ENCODE measurements at places on chromosomes 2 and 18.

DNA sequence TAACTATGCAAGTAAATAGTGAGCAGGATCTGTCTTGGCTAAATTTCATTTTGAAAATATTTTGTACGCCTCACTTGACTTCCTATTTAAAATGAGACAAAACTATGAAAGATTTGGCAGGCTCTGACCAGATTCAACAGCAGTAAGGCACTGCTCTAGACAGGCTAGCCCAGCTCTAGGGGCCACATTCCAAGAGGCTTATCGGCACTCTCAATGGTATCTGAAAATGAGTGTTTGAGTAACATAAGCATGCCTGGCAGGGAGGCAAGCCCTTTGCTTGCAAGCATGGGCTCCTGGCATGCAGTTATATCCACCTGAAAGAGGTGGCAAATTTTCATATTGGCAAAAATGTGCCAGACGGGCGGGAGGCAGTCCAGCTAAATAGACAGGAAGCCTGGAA is 10.5 kb downstream of the CAPN13 start:
- DNase-seq, result no peak

GRCh38 chr2:3642521-3643215 is 15.3 kb upstream of the ALLC start:
- DNase-seq, result no peak

- DNase-seq, result no peak
Observed at GRCh38 chr2:241232736-241233575, 44.5 kb downstream of the ANO7 start.

DNA sequence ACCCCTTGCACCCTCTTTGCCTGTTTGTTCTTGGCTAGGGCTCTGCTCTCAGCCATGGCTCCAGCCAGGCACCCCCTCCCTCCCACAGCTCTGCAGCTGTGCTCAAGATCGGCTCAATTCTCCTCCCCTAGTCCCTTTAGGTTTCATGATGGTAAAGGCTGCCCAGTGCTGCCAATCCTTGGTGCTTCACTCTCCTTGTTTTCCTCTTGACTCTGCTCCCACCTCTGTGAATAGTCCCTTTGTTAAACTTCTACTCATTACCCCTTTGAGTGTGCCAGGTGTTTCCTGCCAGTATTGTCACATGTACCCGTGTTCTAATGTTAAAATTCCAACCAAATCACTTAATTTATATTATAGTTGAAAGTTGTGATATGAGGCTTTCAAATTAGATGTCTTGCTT is 101.0 kb upstream of the CERS6 start:
- DNase-seq, result no peak

DNA sequence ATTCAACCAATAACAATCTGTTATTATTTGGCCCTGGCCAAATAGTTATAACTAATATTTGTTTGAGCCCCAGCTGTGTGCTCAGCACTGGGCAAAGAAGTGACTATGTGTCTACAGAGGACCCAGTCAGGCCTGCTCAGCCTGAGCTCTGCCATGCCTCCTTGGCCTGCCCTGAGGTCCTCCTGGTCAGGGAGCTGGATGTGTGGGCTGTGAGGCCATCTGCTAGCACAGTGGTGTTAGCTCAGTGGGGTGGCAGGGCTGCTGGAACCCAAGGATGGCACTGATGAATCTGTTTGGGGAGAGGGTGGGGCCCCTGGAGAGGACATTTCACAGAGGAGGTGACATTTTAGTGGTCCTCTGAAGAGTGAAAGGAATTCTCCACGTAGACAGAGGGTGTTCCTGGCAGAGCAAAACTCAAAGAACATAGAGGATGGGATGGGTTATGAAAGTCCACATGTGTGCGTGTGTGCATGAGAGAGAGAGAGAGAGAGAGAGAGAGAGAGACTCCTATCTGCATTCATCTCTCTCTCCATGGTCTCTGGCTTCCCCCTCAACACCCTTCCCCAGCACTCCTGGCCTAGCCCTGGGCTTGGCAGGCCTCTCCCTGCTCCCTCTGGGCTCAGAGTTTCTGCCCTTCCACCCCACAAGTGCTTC is 21.2 kb upstream of the ATOH8 start:
- no peak for DNase-seq

DNA sequence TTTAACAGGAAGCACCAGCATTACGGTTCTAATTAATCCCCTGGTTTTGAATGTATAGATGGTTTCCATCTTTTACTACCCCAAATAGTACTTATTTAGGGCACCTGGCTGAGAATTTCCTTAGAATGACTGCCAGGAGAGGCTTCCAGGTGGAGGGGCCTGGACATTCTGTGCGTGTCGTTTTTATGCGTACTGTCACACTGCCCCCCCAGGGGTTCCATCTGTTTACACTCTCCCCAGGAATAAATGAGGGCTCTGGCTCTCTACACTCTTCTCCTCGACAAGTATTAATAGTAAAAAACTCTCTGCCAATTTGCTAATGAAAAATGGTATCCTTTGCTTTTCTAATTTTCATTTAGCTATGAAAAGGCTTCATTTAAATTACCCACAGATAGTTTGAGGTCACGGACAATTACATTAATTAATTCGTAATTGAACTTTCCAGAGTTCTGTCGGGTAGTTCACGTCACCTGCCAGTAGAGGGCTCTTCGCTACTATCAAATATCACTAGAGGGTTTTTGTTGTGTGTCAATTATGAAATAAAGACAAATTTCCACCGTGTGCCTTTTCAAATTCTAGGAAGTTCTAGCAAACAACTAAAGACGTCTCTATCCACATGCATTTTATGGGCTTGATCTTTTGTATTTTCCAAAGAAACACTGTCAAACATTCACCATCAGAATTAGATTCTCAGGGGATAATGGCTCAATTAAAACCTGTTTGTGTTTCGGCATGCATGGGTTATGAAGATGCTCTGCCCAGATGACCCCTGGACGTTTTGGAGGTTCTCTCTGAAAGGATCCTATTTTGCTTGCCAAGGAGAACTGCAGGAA is 88.8 kb upstream of the ASB18 start:
- DNase-seq, result no peak

GRCh38 chr18:36128530-36128870 is 640 bp downstream of the SLC39A6 start:
- DNase-seq, result no peak

- DNase-seq, result no peak
Observed at GRCh38 chr2:95041060-95041823, 15.7 kb downstream of the MAL start.

DNA sequence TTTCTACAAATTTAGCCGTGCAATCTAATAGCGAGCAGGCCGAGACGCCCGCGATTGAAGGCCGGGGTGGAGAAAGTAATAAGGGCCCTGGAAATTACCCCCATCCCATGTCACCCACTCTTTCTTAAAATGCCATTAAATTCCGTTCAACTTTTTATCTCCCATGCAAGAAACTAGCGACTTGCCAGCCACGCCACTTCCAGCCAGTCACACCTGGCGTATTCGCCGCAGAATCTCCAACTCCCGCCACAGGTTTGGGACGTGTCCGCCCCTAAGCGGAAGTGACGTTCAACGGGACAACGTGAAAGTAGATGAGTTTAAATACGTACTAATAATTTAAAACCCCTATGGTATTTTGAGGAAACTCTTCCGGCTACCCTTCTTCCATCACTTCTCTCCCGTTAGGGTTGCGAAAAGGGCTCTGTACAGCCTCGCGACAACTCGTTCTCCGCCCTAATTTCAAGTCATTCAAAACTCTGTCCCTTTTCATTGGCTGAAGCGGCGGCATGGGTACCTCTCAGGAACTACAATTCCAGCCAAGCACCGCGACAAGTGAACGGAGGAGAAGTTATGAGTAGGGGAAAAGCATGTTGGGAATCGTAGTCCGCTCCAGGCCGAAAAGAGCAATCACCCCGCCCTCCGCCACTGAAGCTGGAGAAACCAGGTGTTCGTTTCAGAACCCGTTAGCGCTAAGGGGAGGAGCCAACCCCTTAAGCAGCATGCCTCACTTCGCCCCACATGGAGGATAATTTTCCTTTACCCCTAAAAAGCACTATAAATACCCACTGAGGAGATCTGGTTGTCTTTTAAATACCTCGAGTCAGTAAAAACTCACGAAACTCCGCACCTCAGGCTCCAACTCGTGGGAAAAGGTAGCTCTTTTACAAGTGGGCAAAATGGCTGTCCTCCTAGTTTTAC is at the start of gene ZRANB3:
ZRANB3 (minus strand) TSS at position 906 of the 918 bp plus-strand sequence.
- DNase-seq, result peak; percentile 99

- DNase-seq, result no peak
Observed at GRCh38 chr2:205612636-205613035, 69.7 kb upstream of the NRP2 start.

DNA sequence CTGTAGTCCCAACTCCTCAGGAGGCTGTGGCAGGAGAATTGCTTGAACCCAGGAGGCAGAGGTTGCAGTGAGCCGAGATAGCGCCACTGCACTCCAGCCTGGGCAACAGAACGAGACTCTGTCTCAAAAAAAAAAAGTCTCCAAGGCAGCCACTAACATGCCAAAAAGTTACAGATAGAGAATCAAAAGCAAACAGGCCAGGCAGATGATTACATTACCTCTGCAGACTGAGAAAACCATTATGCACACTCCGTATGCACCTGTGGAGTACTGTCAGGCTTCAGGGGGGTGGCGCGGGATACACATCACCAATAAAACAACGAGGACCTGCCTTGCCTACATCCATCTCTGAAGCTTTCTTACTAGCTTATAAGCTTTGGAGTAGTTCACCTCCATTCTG is 10.3 kb downstream of the STAM2 start:
- DNase-seq, result no peak

DNA sequence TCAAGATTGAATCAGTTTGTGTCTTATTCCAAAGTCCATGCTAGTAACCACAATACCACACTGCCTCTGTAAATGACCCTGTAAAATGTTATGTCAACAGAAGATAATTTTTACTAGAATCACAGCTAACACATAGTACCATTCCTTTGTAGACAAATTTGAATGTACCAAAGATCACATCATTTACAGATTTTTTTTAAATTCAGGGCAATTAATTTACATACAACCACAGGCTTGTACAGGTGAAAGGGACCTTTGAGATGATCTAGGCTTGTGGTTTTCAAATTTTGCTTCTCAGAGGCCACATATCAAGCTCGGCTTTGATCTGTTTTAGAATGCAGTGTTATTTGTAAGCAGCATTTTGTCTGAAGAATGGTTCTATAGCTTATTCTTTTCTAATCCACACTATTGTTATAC is 63.8 kb upstream of the PPM1B start:
- DNase-seq, result no peak

- peak; percentile 53 for DNase-seq
Observed at GRCh38 chr2:64525317-64525613, 1.1 kb downstream of the AFTPH start.

GRCh38 chr2:135820003-135820618 is 16.9 kb downstream of the LCT start:
- DNase-seq, result no peak

GRCh38 chr2:65026154-65026553 is 30.1 kb upstream of the CEP68 start:
- no peak for DNase-seq

DNA sequence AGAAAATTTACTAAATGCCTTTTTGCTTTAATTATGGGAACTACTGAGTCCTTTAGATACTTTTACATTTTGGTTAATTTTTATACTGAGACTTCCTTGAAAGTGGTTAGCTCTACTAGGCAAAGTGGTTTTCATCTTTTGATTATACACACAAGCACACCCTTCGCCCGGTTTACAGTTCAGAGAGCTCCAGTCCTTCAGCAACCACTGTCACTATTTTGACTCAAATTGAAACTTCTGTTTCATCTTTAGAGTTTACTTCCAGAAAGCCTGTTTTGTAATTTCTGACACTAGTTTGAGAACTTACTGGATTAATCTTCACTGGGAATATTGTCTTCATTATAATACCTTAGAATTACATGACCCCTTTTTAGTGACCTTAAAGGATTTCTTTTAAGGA is 140.3 kb upstream of the FOSL2 start:
- no peak for DNase-seq

DNA sequence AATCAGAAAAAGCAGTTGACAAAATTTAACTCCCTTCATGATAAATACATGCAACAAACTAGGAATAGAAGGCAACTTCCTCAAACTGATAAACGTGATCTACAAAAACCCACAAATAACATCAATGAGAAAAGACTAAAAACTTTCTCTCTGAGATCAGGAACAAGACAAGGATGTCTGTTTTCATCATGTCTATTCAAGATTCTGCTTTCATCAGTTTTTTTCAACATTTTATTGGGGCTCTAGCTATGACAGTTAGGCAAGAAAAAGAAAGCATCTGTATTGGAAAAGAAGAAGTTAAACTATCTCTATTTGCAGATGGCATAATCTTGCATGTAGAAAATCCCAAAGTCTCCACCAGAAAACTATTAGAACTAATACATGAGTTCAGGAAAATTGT is 12.3 kb upstream of the CHST10 start:
- no peak for DNase-seq

- no peak for DNase-seq
Observed at GRCh38 chr2:108623616-108624015, 89.3 kb downstream of the LIMS1 start.

DNA sequence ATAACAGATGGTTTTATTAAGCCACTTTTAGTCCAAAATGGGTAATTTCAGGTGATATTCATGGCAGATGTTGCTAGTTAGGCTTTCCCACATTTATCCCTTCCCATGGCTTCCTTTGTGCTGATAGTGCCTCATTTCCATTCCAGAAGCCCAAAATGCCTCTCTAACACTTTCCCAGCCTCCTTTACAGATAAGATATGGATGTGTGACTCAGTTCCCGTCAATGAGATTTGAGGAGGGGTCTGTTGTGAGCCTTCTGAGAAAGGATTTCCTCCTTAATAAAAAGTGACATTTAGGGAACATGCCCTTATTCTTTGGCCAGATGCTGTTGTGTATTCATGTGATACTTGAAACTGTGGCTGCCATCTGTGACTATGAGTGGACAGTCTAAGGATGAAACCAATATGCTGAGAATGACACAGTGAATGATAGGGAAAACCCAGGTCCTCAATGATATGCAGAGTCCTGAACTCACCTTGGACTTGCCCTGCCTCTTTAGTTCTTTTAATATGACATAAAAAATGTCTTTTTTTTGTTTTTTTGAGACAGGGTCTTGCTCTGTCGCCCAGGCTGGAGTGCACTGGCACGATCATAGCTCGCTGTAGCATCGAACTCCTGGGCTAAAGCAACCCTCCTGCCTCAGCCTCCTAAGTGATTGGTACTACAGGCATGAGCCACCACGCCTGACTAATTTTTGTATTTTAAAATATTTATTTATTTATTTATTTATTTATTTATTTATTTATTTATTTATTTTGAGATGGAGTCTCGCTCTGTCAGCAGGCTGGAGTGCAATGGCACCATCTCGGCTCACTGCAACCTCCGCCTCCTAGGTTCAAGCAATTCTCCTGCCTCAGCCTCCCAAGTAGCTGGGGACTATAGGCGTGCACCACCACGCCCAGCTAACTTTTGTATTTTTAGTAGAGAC is 5.8 kb upstream of the ACSL3 start:
- DNase-seq, result no peak

GRCh38 chr18:13036622-13037320 is 45.6 kb downstream of the CEP192 start:
- no peak for DNase-seq

DNA sequence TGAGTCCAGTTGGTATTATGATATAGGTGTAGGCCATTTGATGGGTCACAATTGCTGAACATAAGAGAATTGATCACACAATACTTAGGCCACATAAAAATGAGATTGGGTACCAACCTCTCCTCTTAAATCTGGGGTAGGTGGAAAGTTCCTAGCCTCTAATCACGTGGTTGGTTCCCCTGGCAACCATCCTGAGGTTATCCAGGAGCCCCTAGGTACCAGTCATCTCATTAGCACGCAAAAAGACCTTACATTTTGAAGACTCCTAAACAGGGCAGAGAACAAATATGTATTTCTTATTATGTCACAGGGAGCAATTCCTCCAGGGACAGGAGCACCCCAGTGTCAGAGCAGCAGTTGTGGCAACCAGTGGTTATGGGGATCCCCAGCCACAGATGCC is 12.7 kb upstream of the SELENOI start:
- DNase-seq, result no peak

GRCh38 chr2:240213226-240213475 is 72.7 kb upstream of the OTOS start:
- no peak for DNase-seq

All from HL-60 (cell line).